ENCODE measurements at places on chromosomes 11 and 22.
A peak's percentile ranks its signal among the peaks of the same experiment; 100 is the strongest.

DNA sequence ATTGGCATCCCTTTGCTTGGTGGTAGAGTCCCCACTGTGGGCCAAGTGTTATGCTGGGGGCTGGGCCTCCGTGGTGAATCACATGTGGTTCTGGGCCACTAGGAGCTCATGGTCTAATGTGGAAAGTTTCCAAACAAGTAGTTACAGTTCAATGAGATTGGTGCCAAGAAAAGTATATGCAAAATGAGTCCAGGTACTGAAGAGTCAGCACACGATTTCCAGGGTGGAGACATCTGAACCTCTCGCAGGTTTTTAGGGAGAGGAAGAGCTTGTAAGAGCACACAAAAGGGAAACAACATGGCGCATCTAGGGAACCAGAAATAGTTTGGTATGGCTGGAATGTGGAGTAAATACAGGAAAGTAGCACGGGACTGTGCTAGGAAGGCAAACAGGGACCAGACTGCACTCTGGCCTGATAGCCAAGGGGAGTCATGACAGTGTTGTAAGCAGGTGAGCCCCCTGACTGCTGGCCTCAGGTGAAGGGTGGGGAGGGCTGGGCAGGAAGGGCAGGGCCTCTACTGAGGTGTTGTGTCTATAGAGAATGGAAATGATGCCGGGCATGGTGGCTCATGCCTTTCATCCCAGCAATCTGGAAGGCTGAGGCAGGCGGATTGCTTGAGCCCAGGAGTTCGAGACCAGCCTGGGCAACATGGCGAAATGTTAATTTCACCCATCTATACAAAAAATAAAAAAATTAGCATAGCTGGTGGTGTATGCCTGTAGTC lies 12.6 kb downstream of the POLR2F start:
- DNase-seq = no peak

DNA sequence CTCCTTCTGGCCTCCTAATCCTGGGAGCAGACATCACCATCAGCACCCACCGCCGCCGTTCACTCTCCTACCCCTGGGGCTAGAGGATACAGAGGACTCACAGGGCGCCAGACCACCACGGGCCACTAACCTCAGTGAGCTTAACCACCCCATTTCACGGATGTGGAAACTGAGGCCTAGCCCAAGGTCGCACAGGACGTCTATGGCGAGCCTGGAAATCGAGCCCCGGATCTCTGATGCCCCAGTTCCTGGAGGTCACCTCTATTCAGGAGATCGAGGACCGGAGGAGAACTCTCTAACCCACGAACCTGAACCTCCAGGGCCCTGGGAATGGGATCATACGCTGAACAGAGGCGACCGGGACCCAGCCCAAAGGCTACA lies 349 bp downstream of the TIMM10 start:
- no peak for DNase-seq

DNA sequence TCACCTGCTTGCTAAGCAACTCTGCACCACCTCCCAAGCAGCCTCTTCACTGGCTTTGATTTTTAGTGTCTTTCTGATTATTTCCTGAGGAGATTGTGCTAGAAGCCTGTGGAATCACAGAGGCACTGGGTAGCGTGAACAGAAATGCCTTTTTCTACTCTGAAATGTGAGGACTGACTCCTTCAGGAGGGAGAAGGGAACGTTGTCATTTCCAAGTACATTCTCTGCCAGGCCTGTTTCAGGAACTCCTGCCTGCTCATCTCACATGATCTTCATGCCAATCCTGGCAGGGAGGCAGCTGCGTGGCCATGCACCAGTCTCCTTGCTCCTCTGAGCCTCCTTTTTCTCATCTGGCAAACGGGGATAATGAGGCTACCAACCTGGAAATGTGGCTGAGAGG lies 49.8 kb upstream of the PRDM11 start:
- peak; percentile 49 for DNase-seq

DNA sequence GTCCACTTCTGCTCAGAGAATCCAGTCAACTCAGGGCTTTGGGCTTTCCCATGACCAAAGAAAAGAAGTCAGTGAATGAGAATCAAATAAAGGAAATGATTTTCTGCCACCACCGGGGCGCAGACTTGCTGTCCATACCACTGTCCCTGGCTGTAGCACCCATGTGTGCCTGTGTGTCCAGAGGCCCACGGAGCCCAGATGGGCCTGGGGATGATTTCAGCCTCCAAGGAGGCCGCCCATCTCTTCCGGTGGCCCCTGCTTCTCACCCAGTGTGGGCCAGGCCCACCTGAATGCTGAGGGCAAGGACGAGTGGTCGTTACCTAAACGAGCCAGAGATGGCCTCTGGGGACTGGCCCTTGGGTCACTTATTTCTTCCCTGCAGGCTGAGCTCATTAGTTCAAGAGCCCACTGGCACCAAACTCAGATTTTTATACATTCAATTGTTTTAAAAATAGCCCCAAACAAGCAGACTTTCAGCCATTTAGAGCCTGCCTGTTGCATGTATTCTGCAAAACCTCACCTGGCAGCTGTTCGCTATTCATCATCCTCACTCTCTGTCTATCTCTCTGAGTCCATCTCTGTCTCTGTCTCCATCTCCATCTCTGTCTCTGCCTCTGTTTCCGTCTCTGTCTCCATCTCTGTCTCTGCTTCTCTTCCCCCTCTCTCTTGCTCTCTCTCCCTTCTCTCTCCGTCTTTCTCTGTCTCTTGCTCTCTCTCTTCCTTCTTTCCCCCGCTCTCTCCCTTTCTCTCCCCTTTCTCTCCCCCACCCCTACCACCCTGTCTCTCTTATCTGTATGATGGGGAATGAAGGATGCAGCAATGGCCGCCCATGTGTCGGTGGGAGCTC lies 24.2 kb downstream of the KRTAP5-5 start:
- DNase-seq = no peak

GRCh38 chr11:119873761-119874421 lies 144.9 kb upstream of the NECTIN1 start:
- no peak for DNase-seq

DNA sequence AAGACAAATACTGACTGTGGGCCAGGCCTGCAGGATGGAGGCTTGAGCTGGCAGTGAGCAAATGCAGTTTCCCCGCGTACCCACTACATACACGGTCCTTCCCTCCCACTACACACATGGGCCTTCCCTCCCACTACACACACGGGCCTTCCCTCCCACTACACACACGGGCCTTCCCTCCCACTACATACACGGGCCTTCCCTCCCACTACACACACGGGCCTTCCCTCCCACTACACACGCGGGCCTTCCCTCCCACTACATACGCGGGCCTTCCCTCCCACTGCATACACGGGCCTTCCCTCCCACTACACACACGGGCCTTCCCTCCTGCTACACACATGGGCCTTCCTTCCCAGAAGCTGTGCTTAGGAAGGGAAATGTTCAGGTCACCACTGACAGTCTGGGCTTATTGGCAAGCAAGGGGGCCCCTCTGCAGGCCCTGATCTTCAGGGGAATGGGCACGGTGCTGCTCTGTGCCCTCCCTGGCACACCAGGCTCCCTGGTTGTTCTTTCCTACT lies 10.8 kb downstream of the DNAL4 start:
- no peak for DNase-seq

GRCh38 chr22:22403306-22403705 lies 105.2 kb downstream of the ZNF280B start:
- no peak for DNase-seq

GRCh38 chr11:62171261-62171723 lies 18.7 kb upstream of the SCGB1D1 start:
- DNase-seq = peak; percentile 73

DNA sequence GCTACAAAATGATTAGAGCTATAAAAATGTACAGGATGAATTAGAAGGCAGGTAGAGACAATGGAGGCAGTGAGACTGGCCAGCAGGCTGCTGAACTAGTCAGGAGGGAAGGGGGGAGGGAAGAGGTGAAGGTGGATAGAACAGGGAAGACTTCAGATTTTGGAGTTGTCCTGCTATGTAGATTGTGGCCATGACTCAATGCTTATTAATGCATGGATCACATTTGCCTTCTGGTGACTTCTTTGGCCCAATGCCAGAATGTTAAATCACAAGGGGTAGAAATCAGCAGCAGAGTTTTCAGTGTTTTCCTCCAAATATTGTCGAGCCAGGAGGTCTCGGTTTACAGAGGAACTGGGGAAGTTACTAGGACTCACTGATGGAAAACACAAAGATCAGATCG lies 346.6 kb downstream of the AASDHPPT start:
- DNase-seq = no peak

DNA sequence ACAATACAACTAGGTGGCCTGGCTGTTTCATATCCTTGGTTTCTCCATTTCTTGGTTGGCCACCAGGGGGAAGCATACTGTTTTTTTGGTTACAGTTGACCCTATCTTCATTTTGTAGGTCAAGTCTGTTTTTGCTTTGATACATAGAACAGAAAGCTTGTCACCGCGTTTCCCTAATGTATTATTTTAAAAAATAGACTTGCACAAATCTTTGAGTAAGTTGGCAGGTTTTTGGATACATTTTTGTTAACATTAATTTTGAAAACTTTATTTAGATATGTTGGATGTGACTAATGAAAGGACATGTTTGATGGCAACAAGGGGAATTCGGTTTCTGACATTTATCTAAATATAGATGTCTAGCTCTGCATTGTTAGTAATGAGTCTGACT lies 3.0 kb downstream of the NCR3LG1 start:
- peak; percentile 41 for DNase-seq

DNA sequence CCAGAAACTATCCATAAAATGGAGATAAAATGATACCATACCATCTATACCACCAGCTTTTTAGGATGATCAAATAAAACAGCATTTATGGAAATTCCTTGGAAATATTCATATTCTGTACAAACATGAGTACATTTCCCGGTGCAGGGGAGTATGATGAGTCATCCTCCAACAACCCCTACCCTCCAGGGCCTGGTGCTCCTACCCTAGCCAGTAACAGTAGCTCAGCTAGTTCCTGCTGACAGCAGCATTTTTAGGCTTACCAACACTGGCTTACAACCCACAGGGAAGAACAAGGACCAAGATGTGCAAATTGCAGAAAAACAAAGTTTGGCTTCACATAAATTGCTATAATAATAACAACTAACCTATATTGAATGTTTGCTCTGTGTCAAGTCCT lies 406.2 kb upstream of the CADM1 start:
- DNase-seq = no peak

- no peak for DNase-seq
Measured at GRCh38 chr11:63146581-63146980, 2.6 kb upstream of the SLC22A24 start.

DNA sequence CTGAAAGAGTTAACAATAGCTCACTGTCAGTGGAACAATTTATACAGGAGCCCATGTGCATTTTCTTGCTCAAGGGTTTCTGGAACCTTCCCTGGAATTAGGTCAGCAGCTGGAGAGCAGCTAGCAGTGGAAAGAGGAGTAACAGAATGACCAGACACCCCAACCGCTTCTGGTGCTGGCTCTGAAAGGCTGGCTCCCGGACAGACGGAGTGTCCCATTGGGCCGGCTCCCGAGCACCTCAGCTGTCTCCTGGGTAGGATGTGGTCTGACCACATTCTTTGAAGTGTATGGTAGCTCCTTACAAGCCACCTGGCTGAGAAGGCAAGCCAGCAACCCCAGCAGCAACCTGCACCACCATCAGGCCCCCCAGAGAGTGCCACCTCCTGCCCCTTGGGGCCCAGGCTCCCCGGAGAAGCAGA lies 44.7 kb downstream of the ABTB2 start:
- no peak for DNase-seq

DNA sequence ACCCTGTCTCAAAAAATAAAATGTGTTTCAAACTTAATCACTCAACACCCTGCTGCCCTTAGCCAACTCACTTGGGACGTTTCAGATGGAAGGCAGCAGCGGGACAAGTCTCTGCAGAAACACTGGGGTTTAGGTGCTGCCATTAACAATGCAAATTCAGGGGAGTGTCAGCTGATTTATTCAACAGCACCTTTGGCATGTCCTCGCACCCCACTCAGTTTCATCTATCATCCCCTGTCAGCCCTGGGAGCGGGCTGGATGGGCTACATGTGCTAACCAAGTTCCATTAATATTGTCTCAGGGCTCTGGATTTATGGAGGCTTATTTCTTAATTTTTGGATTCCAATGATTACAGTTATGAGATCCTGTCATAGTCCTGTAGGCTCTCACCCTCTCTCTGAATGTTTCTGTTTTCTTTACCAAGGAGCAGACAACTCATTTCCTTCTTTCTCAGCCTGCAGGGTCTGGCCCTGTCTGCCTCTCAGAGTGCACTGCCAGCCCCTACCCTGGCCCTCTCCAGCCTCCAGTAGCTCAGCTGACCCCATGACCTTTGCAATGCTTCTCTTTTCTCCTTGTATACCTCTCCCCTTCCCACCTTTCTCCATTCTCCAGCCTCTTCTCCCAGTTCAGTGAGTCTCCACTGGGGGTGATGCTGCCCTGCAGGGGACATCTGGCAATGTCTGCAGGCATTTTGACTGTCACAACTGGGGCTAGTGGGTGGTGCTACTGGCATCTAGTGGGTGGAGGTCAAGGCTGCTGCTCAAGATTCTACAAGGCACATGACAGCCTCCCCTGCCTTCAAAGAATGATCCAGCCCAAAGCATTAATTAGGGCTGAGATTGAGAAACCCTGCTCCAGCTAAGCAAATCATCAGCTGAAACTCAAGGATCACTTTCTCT lies 79.0 kb downstream of the APIP start:
- DNase-seq = no peak

GRCh38 chr11:85694385-85694980 lies 8.5 kb upstream of the CCDC89 start:
- DNase-seq = peak; percentile 12

DNA sequence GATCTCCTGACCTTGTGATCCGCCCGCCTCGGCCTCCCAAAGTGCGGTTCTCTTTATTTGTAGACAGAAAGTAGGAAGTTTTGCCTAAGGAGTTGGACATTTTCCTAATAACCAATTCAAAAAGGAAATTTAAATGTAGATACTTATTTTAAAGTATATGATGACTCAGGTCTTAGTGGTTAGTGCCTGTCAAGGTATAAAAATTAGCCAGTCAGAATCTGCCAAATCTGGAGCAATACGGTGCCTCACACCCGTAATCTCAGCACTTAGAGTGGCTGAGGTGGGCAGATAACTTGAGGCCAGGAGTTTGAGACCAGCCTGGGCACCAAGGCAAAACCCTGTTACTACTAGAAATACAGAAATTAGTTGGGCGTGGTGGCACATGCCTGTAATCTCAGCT lies 86.7 kb upstream of the RASSF10 start:
- no peak for DNase-seq

DNA sequence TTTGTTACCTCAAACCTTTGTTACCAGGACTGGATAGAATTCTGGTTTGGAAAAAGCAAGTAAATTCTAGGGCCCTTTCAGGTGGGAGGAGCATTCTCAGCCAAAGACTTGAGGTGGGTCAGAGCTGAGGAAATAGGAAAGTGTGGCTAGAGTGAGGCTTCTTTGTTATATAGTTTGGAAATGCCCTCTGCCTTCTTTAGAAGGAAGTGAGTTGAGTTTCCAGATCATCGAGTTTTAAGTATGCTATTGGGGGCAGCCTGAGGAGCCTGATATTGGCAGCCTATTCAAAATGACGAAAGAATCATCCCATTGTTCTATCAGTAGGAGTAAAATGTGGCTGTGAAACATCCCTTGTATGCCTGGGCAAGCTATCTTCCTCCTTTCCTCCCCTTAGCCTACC lies 134.1 kb downstream of the ARHGAP42 start:
- no peak for DNase-seq

- no peak for DNase-seq
Measured at GRCh38 chr11:15969281-15969680, 387.1 kb downstream of the SOX6 start.
